NCI-H1105 treated with DMSO at 0.1 percent for 48 hours (cell line): ENCODE measurements at places on chromosomes 2 and 18.

- no peak for DNase-seq
Observed at GRCh38 chr18:4144201-4144600, 310.9 kb downstream of the DLGAP1 start.

GRCh38 chr2:88606371-88607030 is 20.8 kb downstream of the EIF2AK3 start:
- DNase-seq = no peak

DNA sequence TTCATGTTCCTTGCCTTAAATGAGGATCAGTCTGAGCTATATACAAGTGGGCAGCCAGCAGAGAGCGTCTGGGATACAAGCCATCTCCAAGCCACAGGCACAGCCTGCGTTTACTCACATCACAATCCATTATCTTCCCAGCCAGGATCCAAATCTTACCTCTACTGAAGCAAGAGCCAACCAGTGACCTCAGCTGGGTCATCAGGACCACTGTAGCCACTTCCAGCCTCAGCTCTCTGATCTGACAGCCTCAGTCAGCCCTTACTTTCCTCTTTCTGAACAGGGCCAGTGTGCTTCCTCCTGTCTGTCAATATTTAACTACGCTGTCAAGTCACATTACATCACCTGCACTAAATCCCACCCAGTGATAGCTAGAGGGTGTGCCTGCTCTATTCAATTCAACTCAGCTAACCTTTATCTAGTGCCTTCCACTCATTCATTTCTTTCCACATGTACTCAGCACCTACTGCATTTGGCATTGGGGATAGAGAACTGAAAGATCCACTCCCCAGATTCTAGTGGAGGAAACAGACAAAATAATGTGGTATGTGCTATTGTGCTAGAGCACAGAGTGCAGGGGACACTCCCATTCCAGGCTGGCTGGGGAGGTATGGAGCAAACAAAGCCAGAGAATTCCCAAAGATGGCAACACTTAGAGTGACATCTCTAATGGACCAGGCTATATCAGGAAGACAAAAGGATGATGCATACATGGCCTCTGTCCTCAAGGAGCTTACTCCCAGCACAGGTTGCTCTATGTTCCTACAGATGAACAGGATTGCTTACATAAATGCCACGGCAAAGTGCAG is 146.5 kb downstream of the NCKAP5 start:
- DNase-seq = no peak

DNA sequence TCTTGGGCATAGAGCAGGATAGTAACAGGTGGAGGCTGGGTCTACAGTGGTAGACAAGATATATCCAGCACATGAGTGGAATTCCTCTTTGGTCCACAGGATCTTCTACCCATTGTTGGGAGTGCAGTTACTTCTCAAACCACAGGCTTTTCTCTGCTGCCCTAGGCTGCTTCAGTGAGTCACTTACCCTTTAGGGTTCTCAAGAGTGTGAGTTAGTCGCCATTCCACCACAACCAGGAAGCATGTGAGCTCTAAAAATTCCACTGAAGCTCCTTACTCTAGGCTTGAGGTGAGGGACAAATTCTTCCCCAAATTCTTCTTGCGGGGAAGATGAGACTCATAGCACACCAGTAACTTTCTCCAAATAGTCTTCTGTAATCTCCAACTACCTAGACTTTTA is 189.4 kb downstream of the PLCL1 start:
- DNase-seq = no peak

GRCh38 chr18:57518533-57518932 is 68.0 kb downstream of the FECH start:
- DNase-seq = peak; percentile 55

GRCh38 chr18:75003764-75004690 is 204.9 kb downstream of the PTGR3 start:
- no peak for DNase-seq

DNA sequence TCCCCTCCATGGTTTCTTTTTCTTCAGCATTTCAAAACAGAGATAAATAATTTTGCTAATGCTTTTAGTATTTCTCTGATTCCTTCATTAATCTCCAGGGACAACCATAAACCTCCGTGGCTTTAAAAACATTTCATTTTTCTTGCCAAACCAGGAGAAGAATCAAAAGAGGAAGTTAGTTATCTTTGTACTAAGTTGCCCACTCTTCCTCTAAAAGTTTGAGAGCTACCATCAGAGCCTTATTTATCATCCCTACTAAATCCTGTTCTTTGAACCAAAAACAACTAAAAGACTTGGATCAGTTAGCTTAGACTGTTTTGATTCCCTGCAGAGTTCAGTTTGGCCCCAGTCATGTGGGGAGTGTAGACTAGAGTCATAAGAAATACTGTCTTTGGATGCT is 208.4 kb downstream of the SETBP1 start:
- DNase-seq = no peak

DNA sequence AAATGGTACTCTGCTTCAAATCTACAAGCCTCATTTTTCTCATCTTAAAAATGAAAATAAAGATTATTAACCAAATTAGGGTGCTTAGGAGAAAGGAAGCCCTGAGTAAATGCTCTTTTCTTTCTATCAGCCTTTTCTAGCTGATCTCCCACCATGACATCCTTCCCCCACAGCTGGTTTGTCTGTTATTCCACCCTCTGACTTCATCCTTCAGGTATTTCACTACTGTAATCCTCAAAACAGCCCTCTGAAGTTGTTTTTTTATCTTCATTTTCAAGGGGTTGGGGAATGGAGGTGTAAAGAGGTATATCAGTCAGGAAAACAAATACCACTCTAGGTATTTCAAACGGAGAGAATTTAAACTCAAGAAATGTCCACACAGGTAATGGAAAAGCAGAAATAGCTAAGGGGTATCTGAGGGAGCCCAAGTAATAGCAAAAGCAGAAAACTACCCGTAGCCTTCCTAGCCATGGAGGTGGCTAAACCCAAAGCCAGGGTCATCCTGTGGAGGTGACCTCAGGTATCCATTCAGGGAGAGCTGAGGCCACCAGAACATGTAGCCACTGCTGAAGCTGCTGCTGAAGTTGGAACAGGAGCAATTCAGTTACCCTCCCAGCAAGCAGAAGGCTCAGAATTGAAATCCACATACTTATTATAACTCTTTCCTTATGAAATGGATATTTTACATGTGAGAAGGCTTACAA is 990.9 kb upstream of the ACVR2A start:
- no peak for DNase-seq

GRCh38 chr2:24816884-24817283 is 23.7 kb downstream of the CENPO start:
- DNase-seq = no peak

GRCh38 chr2:12587228-12587627 is 129.5 kb upstream of the TRIB2 start:
- DNase-seq = no peak

DNA sequence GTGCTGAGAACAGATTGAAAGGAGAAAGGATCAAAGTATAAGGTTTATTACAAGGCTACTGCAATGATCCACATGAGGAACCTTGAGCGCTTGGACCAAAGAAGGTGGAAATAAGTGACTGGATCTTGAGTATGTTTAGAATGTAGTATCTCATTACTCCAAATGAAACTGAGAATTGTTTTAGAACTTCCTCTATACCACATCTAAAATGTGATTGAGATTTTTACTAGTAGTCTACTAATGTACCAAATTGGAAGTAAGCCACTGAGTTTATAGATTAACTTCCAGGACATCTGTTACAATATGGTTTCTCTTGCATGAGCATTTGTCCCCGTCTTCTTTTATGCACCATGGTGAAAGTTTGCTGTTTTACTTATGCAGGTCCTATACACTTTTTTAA is 300.5 kb downstream of the SUCLG1 start:
- DNase-seq = no peak

DNA sequence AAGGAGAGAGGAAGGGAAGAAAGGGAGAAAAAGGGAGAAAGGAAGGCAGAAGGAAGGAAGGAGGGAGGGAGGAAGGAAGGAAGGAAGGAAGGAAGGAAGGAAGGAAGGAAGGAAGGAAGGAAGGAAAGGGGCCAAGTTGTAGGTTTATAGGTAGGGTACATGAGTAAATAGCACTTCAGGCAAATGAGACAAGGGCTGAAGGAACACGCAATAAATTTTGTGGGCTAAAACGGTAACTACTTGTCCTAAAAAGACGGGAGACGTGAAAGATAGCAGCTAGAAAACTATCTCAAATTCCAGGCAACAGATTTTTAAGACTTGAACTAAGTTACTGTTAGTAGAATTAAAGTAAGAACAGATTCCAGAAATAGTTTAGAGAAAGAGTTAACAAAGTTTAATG is 129.3 kb upstream of the XIRP2 start:
- DNase-seq = no peak
